ENCODE measurements at places on chromosomes 16 and 17.

DNA sequence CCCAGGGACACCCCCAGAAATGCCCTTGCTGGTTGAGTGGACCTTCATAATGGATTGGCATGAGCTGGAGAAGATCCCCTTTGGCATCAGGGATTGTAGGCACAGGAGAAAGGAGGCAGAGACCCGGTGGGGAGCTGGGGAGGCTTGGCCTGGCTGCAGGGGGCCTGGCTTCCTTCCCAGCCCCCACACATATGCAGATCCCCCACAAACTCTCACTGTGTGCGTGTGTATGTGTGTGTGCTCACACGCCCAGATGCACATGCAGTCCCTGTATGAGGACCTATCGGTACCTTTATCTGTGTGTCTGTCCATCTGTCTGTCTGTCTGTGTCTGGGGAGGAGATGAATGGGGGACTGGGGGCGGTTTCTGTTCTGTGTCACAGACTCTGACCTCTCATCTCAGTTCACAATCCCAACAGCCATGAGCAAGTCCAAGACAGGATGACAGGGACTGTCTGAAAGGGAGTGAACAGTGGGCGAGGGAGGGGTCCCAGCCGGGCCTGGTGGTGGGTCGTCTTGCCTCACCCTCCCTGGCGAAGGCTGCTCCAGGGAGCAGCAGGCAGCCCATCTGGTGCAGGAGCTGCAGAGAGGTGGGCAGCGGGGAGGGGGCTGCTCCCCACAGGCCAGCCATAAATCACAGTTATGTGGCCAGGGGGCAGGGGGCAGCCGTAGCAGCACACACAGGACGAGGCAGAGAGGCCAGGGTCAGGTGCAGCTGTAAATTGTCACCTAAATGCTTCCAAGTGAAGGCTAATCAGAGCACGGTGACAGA lies 46.7 kb upstream of the LHX1 start:
- no peak overlapping the region for H3K4me3 ChIP-seq
- H3K4me1 ChIP-seq: no peaks in the 10 kb centered on the region

DNA sequence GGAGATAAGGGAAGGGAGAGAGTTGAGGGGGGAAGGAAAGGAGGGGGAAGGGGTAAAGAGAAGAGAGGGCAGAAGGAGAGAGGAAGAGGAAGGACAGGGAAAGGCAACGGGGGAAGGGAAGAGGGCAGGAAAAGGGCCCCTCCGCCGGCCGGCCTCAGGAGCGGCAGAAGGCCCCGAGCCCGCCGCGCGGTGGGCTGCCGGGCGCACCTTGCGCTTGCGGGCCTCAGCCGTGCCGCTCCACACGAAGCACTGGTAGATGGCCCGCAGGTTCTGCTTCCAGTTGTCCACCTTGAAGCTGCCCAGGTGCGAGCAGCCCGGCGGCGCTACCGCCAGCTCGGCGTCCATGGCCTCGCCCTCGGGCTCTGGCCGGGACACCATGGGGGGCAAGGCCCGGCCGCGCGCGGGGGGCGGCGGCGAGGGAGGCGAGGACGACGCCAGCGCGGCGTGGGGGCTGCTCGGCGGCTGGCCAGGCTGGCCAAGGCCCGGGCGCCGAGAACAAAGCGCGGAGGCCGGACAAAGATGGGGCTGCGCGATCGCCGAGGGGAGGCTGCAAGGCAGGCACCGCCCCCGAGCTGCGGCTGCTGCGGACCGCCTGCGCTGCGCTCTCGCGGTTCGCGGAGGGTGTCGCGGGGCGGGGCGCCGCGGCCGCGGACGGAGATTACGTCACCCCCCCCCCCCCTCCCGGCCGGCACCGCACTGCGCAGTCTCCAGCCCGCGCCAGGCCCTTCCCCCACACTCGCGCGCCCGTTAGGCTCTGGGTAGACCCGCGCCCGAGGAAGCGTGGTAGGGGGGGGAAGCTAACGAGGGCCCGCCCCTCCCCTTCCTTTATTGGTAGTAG lies at the start of gene USP22:
Gene USP22, minus strand, starts transcription at position 554 of the 838 bp plus-strand sequence. Its CDS starts 176 bp downstream, at position 378.
- peak within 1 kb of the TSS; percentile 97 for H3K4me3 ChIP-seq
- no peaks in the 10 kb centered on the region for H3K27me3 ChIP-seq
- peak; percentile 57 for DNase-seq
- H3K4me1 ChIP-seq: peaks cover 34% of the 10 kb centered on the region

GRCh38 chr17:57762452-57763395 lies 17.6 kb upstream of the CCDC182 start:
- H3K4me1 ChIP-seq: no peaks in the 10 kb centered on the region
- no peak for DNase-seq
- H3K27ac ChIP-seq: no peak overlapping the region
- no peak overlapping the region for H3K4me3 ChIP-seq
- H3K27me3 ChIP-seq: peaks cover 14% of the 10 kb centered on the region

GRCh38 chr17:44223541-44224071 lies 4.1 kb upstream of the UBTF start:
- H3K27me3 ChIP-seq: no peaks in the 10 kb centered on the region
- peaks cover 5% of the 10 kb centered on the region for H3K36me3 ChIP-seq
- DNase-seq: no peak
- H3K27ac ChIP-seq: no peak overlapping the region
- no peak overlapping the region for H3K4me3 ChIP-seq

DNA sequence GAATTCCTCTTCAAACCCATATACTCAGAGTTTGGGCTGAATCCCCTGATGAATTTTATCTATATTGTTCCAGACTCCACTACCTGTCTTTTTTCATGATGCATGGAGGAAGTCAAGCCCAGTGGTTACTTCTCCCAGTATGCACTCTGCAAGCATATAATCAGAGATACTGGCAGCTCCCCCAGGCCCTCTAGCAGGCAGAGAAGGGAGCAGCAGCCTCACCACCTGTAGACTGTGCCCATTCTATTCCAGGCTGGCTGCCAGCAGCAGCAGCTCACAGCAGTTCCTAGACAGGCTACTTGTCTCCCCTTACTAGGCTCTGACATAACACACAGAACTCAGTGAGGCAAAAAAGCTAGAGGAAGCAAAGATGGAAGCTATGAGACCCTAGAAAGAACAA lies 3.4 kb downstream of the MKS1 start:
- no peak overlapping the region for H3K27ac ChIP-seq
- no peak for DNase-seq
- H3K27me3 ChIP-seq: no peaks in the 10 kb centered on the region
- H3K4me3 ChIP-seq: no peak overlapping the region
- H3K36me3 ChIP-seq: peaks cover 4% of the 10 kb centered on the region

- no peak overlapping the region for H3K4me3 ChIP-seq
- no peak overlapping the region for H3K27ac ChIP-seq
- no peaks in the 10 kb centered on the region for H3K36me3 ChIP-seq
- H3K27me3 ChIP-seq: no peaks in the 10 kb centered on the region
Measured at GRCh38 chr17:17703140-17703919, 22.1 kb downstream of the RAI1 start.

DNA sequence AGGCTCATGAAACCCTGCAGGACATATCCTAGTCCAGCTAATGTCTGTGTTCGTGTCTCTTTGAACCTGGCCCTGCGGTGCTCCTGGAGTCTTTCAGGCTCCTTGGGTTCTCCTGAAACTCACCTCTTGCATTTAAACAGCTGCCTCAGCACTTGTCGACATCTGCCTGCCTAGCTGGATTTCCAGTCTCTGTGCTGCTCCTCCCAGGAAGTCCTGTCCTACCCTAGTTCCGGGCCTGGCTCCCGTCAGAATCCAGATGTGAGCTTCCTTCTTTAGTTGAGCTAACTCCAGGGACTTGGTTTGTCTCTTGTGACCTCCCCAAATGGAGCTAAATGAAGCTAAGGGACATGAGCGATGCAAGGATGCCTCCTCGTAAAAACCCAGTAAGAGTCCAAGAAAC lies 155.2 kb upstream of the PIRT start:
- H3K4me3 ChIP-seq: no peak overlapping the region
- no peaks in the 10 kb centered on the region for H3K27me3 ChIP-seq
- H3K4me1 ChIP-seq: no peaks in the 10 kb centered on the region
- no peak for DNase-seq
- no peaks in the 10 kb centered on the region for H3K36me3 ChIP-seq

- no peaks in the 10 kb centered on the region for H3K27me3 ChIP-seq
- no peak for DNase-seq
- no peaks in the 10 kb centered on the region for H3K36me3 ChIP-seq
- no peaks in the 10 kb centered on the region for H3K4me1 ChIP-seq
Measured at GRCh38 chr16:10037751-10038150, 144.5 kb downstream of the GRIN2A start.

- H3K4me1 ChIP-seq: no peaks in the 10 kb centered on the region
- DNase-seq: peak; percentile 17
- H3K36me3 ChIP-seq: no peaks in the 10 kb centered on the region
- H3K27me3 ChIP-seq: no peaks in the 10 kb centered on the region
- no peak overlapping the region for H3K27ac ChIP-seq
- no peak overlapping the region for H3K4me3 ChIP-seq
Measured at GRCh38 chr16:26963109-26963508, 103.6 kb upstream of the C16orf82 start.
